ENCODE measurements at places on chromosomes 2 and 18.

DNA sequence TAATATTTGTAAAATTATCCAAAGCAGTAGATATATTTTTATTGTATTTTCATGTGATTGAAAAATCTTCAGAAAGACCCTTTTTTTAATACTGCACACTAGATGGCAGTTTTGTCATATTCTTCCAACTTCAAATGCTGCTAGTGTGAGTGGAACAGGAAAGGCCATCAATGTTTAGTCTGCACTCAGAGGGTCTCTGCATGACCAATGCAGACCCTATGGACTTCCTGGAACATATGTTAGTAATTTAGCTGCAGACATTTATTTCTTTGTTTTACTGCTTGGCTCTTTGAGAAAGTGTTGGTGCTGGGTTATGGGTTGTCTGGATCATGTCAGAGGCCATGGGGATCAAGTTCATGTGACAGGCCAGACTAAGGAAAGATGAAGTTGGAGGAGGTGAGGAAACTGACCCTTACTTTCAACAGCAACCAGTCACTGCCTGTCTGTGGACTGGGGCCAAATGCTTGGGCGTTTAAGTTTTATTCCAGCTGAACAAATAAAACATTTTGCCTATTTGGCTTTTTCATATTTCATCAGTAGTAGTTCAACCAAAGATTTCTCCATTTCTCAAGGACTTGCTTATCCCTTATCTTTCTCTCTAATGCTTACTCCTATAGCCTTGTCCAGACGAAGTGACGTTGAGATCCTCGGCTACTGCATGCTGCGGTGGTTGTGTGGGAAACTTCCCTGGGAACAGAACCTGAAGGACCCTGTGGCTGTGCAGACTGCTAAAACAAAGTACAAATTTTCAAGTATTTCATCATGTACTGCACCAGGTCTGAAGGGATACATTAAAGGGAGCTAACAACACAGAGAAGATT is 84.8 kb downstream of the VRK2 start:
- no peak for DNase-seq

DNA sequence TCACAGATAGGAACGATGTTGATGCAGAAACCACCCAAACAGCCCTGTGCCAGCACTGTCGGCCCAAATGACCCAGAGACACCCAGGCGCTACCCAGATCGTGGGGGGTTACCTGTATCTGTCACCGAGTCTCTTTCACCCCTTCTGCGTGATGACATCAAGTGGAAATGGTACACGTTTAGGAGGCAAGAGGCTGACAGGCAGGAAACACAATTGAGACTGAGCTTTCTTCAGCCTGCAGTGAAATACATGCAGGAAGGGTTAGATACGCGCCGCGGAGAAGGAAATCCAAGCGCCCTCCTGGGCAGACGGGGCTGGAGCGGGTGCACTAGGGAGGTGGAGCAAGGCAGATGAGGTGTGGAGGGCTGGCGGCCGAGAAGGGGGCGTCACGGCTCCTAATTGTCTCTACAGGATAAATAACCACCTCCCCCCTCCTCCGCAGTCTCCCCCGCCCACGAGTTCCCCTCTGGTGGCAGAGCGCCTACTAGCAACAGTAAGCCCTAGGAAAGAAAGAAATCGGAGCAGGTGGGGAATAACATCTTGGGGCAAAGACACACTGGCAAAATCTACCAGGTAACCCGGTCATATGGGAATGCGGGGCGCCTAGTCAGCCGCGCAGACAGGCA is at the start of gene RNF152:
Gene RNF152 (minus strand): TSS at position 325 of the 626 bp plus-strand sequence. CDS start 76,544 bp downstream, outside the sequence.
- no peak for DNase-seq

GRCh38 chr2:212816267-212816666 is 277.7 kb upstream of the ERBB4 start:
- DNase-seq = no peak

GRCh38 chr2:106642679-106643078 is 155.5 kb downstream of the CD8B2 start:
- no peak for DNase-seq

GRCh38 chr18:35231052-35231451 is 9.8 kb upstream of the ZNF397 start:
- peak; percentile 61 for DNase-seq

DNA sequence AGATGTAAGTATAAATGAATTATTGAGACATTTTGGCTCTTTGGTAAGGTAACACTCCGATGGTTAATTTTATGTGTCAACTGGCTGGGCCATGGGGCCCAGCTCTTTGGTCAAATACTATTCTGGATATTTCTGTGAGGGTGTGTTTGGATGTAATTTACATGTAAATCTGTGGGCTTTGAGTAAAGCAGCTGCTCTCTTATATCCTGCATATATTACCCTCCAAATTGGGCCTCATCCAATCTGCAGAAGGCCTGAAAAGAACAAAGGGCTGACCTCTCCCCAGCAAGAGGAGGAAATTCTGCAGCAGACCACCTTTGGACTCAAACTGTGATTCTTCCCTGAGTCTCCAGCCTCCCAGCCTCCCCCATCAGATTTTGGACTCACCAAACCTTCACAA is 464.1 kb downstream of the PLCL1 start:
- DNase-seq = no peak

- no peak for DNase-seq
Measured at GRCh38 chr2:45833968-45834344, 182.5 kb downstream of the PRKCE start.

GRCh38 chr2:188664951-188665595 is 309.1 kb upstream of the COL3A1 start:
- no peak for DNase-seq

GRCh38 chr2:30026091-30027055 is 105.0 kb upstream of the ALK start:
- DNase-seq = no peak

DNA sequence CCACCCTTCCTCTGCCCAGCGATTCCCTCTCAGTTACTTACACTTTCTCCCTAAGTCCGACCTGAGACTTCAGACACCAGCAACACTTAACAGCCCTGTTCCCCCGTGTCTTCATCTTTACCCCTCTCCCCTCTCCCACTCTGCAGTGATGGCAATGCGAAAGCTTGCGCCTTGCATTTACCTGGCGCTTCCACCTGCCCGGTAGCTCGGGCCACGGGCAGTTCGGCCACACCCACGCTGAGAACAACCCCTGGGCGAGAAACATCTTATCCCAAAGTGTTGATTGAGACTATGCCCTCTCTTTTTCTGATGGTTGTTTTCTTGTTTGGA is 558 bp downstream of the DNAJC10 start:
- no peak for DNase-seq

DNA sequence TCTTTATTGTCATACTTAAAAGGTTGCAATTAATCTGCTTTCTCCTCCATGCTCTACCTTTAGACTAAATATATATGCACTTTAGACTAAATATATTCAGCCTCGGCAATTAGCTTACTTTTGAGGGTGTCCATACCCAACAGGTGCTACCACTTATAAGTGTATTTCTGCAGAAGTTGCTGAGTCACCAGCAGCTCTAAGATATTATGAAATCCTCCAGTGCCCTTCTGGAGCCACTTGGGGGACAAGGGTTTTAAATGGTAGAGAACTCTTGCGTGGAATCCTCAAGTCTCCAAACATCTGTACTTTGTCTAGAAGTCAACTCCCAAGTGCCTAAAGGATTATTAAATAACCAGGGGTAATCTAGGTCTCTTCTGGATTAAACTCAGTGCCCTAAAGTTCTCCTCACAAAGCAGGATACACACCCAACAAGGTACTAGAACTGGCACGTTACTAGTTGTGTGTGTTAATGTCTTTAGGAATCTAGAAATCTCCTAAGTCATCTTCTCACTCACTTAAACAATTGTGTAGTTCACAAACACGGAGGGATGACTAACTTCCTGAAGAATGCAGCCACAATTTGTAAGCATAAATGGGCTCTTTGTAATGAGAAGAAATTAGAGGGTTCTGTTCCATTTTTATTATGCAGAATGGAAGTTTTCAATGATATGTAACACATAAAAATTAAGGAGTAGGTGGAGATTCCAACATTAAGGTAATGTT is 159.7 kb downstream of the CD226 start:
- DNase-seq = no peak

Measured in stimulated activated CD8-positive, alpha-beta memory T cell treated with anti-CD3 and anti-CD28 coated beads, Interleukin-4, amount 100 ng/mL, for 1 hour (primary cell).